MCF 10A (cell line): ENCODE measurements at places on chromosomes 2 and 18. TPM values are rescaled to one million over a fixed set of nuclear protein-coding genes. Genes with fewer than 3 reads are reported as not detected.

DNA sequence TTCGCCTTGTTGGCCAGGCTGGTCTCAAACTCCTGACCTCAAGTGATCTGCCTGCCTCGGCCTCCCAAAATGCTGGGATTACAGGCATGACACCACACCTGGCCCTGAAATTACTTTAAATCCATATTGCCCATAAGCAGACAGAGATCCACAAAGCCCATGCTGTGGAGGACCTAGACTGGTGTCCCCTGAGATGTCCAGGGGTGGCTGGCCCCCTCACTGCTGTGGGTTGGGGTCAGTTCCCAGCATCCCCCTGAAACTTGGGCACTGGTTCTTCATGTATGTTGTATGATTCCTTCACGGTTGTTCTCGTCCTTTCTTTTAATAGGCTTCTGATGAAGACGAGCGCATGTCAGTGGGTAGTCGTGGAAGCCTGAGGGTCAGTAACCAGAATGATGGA is 78.1 kb upstream of the RBM44 start:
- H3K27me3 ChIP-seq, result no peaks in the 10 kb centered on the region
- no peak for DNase-seq
- peaks cover 54% of the 10 kb centered on the region for H3K36me3 ChIP-seq

GRCh38 chr2:120510751-120511395 is 164.9 kb downstream of the INHBB start:
- no peak for DNase-seq
- peaks cover 12% of the 10 kb centered on the region for H3K27me3 ChIP-seq
- no peaks in the 10 kb centered on the region for H3K36me3 ChIP-seq
- no peak overlapping the region for H3K27ac ChIP-seq

GRCh38 chr18:60209042-60209441 is 163.5 kb downstream of the MC4R start:
- no peak overlapping the region for H3K4me3 ChIP-seq
- peaks cover 88% of the 10 kb centered on the region for H3K27me3 ChIP-seq
- H3K36me3 ChIP-seq, result no peaks in the 10 kb centered on the region

DNA sequence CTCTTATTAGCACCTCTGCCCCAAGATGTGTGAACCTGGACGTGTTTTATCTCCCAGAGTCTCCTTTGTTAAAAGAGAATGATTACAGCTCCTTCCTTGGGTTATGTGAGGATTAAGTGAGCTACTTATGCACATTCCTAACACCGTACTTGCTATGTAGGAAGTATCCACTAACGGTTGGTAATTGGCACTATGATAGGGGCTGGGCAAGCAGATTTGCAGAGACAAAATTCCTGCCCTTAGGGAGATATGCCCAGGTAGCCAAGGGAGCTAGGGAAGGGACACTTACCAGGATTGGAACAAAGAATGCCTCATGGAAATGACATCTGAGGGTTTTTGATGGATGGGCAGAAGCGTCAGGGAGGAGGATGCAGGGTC is 11.5 kb upstream of the ALPK2 start:
- H3K4me3 ChIP-seq, result no peak overlapping the region
- DNase-seq, result peak; percentile 27
- H3K27ac ChIP-seq, result no peak overlapping the region
- peaks cover 7% of the 10 kb centered on the region for H3K36me3 ChIP-seq

The NEUROD1 gene
- total RNA-seq, result not detected in 2 replicates

The LYG2 gene
- total RNA-seq, result not detected in 2 replicates

The CNRIP1 gene
- total RNA-seq, result 0.84 and 2.4 TPM in 2 replicates

DNA sequence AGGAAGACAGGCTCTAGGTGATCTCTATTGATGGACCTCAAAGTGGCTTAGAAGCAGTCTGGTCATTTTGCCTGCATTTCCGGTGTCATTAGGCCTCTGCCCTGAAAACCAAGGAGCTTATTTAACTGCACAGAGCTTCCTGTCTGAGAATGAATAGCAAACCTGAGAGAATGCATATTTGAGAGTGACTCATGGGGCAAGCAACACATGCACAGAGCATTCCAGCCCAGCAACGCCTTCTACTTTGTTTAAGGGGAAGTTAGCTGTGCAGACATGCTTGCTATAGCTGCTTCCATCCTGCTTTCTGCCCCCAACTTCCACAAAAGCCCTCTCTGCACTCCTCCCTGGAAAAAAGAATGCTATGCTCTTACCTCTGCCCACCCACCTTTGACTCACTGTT is 232.8 kb downstream of the GRB14 start:
- peaks cover 17% of the 10 kb centered on the region for H3K4me1 ChIP-seq
- peak; percentile 62 for DNase-seq
- H3K36me3 ChIP-seq, result no peaks in the 10 kb centered on the region

The REG3G gene
- total RNA-seq, result not detected in 2 replicates
